ENCODE measurements at places on chromosomes 7 and 10.

DNA sequence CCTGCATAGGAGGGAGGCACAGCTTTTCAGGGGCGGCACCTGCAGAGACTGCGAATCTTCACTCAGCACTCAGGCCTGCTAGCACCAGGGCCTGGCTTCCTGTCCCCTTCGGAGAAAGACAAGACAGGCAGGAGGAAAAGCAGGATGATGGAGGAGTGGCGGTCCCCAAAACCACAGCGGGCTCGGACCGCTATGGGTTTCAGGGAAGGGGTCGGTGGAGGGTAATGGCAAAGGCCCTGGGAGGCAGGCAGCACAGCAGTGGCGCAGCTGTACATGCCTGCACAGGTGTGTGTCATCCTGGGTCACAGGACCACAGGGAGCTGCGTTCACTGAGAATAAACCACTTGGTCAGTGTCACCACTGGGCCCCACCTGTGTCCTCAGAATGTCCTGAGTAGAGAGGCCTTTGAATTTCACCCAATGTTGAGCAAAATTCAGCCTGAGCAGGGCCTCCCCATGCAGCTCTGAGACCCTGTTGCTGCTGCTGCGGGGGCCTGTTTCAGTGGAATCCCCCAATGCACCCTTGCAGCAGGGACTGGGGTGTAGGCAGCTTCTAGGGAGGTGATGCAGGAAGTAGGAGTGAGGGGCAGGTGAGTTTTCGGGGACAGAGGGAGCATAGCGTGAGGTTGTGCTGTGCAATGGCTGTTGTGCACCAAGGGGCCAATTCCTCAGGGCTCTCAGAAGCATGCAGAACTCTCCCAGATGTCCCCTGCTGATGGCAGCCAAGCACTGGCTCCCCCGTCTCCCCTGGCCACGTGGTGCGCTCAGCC, 90.6 kb upstream of the PPP2R2D start:
- DNase-seq, result no peak

- DNase-seq, result no peak
Observed at GRCh38 chr10:63760034-63760707, 239.0 kb downstream of the REEP3 start.

- DNase-seq, result no peak
Observed at GRCh38 chr10:87594864-87595263, 64.8 kb upstream of the PAPSS2 start.

DNA sequence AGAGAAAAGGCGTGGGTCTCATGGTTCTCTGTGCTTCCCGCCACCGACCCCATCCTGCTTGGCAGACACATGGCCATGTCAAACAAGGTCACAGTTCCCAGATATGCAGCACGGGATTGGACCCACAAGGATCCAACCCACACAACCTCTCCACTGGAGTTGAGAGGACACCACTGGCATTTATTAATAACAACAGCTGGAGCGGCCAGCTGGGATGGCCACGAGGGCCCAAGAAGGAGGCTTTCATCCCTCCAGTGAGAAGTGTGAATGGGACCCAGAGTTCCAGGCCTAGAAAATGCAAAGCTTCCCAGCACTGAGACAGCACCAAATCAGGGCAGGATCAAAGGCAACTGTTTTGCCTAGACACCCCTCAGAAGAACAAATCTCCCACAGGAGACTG, 31.5 kb downstream of the FGFR2 start:
- DNase-seq, result no peak

- DNase-seq, result no peak
Observed at GRCh38 chr7:117759950-117760640, 113.1 kb downstream of the CTTNBP2 start.

- no peak for DNase-seq
Observed at GRCh38 chr10:111600772-111601171, 523.9 kb downstream of the ADRA2A start.

DNA sequence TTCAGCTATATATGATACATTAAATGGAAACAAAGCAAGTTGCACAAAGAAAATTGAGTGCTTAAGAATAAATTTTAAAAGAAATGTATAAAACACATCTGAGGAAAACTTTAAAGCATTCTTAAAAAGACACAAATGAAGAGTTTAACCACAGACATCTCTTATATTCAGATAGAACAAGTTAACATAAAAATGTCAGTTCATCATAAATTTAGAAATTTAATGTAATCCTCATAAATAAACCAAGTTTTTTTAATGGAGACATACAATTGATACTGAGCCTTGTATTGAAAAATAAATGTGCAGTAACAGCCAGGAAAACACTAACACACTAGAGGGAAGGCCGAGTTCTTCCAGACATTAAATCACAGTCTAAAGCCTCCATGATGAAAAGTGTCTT, 243.9 kb upstream of the MKLN1 start:
- DNase-seq, result no peak

GRCh38 chr10:110009736-110010475, 2.1 kb downstream of the ADD3 start:
- peak; percentile 38 for DNase-seq

DNA sequence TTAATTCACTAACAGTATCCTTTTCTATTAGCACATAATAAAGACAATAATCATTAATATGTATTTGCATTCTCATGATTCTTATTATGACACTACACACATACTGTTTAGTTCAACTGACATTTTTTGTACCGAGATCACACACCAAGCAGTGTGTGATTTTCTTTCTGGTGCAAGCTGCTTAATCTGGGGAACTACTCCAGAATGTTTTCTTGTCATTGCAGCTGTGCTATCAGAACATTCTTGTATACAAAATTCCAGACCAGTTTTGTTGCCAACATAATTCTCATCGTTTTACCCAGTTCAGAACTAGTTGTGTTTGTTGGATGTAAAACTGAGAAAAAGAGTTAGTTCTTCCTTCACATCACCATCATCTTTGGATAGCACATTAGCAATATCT, 37.4 kb downstream of the VKORC1L1 start:
- no peak for DNase-seq

DNA sequence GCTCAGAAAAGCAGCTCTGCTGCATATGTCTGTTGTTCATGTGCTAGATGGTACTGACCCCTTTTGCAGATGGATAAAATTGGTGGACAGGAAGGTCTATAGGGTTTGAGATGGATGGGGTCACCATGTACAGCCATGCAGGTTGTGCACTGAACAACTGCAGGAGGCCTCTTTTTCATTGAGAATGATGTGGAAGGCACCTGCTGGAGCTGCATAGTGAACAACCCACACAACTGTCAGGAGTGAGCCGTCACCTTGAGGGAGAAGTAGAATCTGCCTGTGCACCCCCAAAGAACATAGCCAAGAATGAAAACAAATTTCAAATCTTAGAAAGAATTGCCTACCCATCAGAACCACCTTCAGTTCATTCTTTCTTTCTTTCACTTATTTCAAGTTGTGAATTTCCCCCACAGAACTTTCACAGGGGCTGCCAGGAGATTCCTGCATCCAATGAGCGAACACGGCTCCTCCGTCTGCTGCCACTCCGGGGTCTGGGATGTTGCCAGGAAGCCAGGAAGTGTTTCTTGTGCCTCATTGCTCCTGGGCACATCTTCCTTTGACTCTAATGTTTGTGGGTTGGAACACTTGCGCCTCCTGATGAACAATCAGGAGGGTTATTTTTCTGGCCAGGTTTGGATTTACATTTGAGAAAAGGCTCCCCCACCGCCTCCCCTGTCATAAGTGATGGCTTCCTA, 53.7 kb upstream of the DOCK1 start:
- DNase-seq, result no peak

GRCh38 chr10:110163841-110164240, 43.6 kb upstream of the MXI1 start:
- DNase-seq, result no peak

GRCh38 chr7:146090023-146090645, 26.5 kb upstream of the CNTNAP2 start:
- DNase-seq, result no peak

GRCh38 chr10:102832987-102833386, 4.2 kb downstream of the CYP17A1 start:
- no peak for DNase-seq

- no peak for DNase-seq
Observed at GRCh38 chr10:30062090-30062489, 2.7 kb upstream of the JCAD start.

GRCh38 chr10:93491602-93492121, 4.8 kb upstream of the CEP55 start:
- no peak for DNase-seq
